Karpas-422 (cell line): ENCODE measurements at places on chromosomes 13 and 19.

DNA sequence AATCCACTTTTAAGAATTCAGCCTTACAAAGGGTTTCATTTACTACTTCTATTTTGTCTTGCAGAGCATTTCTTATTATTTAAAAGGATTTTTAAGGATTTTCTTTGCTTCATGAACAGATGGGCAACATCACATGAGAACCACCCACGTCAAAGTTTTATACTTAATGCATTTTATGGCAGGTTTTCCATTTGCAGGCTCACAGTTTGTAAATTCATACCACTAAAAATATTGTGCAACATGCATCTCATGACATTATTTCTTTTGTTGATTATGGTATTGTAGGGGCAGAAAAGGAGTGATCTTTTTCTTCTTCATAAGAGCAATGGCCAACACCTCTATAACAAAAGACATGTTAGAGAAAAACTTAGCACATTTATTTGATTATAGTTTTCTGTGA is 554.0 kb upstream of the SPRY2 start:
- no peak for DNase-seq

DNA sequence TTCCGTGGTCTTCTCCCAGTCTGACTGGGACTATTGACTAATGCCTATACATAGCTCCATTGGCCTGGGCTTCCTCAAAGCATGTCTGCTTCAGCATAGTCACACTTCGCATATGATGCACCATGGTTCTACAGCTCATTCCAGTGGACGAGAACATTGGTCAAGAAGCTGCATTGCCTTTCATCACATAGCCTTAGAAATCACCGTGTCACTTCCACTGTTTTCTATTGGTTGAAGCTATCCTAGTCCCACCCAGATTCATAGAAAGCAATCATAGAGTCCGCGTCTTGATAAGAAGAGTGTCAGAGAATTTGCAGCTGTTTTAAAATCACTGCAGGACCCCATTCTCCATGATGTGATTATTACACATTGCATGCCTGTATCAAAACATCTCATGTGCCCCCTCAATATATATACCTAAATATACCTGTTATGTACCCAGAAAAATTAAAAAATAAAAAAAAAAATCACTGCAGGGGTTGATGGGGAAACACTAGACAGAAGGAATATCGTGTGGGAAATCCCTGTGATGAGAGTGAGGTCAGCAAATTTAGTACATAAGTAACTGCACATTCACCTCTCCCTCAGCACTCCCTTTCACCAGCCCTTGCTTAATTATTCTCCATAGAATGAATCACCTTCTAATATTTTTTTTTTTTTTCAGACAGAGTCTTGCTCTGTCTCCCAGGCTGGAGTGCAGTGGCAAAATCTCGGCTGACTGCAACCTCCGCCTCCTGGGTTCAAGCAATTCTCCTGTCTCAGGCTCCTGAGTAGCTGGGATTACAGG is 2.2 kb upstream of the ARHGAP33 start:
- peak; percentile 59 for DNase-seq

- DNase-seq, result no peak
Measured at GRCh38 chr13:25292301-25292700, 5.0 kb upstream of the MTMR6 start.

DNA sequence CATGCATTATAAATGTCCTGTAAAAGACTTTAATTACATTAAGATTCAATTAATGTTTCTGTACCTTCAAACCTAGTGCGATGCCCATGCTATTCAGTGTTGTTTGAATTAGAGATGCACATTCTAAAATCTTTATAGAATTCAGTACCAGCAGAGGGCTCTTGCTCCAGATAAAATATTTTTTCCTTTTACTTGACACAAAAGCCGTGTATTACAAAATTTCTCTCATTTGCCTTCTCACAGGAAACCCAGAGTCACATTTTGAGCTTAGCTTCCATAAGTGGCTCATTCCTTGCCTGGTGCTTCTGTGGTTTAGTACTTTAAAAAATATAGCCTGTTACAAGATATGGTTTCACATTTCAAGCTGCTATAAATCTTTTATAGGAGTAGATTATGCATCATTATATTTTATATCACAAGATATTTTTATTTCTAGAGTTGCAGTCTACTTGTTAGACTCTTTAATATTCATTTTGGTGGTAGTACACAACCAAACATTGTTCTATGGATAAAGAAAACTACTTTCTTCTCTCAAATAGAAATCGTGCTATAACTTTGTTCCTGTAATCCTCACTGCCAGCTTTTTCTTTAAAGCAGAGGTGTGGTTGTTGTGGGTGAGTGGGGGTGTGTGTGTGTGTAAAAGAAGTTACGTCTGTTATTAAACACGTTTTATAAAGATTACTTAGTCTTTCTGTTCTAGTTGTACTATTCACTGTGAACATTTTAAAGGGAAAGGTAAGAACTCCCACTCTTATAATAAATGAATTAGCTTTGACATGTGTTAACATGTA is 101.4 kb downstream of the RNF17 start:
- DNase-seq, result no peak

GRCh38 chr19:12364391-12365235 is 870 bp downstream of the ZNF442 start:
- no peak for DNase-seq

DNA sequence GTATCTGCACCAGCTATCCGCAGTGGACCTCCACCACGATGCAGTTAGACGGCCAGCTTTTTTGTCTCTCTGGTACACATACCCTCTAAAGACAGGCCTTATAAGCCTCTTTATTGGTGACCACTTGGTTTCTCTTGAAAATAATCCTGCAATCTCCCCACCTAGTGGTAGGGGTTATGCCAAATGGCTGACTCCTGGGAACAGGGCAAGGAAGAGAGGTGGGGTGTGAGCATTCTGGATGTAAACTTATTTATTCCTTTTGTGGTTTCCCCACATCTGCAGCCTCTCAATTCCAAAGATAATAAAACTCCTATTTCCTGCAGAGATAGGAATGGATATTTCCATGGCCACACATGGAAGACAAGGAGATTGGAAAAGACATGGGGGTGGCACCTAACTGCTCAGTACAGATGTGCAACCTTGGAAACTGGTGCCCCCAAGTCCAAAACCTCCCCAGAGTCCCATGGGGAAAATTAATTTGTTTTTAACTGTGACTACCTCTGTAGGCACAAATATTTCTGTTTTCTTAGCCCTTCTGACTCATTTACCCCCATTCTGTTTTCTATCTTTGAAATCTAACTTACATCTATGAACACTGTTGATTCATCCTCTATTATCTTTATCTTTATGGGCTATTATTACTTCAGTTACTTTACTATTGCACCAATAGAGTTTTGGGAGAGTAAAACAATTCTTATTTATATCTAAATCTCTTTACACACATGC is 112.7 kb upstream of the TSHZ3 start:
- no peak for DNase-seq

DNA sequence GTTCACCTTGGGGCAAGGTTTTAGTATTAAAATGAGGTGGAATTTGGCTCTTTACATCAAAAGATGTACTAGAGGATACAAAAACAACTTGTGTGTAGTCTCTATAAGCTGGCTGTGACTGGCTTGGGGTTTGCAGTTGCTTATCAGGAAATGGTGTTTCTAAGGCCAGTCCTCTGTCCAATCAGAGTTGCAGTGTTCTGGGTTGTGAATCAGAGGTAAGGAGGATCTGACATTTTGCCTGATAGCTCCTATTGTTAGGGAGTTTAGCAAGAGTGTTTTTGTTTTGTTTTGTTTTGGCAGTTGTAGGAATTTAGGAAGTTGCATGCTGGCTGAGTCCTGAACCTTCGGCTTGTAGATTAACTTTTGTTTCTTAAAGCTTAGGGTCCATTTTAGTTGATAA is 20.1 kb upstream of the ESD start:
- no peak for DNase-seq
